ENCODE measurements at places on chromosomes 4 and X.
A peak's percentile ranks its signal among the peaks of the same experiment; 100 is the strongest.

GRCh38 chr4:41232406-41232805, 18.1 kb upstream of the APBB2 start:
- DNase-seq: no peak

GRCh38 chr4:42865572-42866189, 26.8 kb upstream of the GRXCR1 start:
- DNase-seq: peak; percentile 36

DNA sequence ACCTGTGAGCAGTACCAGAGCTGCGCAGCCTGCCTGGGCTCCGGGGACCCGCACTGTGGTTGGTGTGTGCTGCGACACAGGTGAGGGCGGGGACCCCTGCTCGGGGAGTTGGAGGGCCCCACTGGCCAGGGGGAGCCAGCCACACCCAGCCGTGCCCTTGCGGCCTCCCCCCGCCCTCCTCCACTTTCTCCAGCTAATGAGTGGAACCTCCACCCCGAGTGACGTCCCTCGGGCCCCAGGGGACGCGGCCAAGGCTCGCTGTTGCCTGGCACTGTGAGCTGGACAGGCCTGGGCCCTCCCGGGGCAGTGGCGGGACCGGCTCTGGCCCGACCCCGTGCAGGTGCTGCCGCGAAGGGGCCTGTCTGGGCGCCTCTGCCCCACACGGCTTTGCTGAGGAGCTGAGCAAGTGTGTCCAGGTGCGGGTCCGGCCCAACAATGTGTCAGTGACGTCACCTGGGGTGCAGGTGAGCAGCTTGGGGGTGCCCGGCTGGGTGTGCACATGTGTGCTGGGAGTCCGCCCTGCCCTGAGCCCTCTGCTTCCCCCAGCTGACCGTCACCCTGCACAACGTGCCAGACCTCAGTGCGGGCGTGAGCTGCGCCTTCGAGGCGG, 5.6 kb downstream of the PLXNA3 start:
- DNase-seq: no peak

DNA sequence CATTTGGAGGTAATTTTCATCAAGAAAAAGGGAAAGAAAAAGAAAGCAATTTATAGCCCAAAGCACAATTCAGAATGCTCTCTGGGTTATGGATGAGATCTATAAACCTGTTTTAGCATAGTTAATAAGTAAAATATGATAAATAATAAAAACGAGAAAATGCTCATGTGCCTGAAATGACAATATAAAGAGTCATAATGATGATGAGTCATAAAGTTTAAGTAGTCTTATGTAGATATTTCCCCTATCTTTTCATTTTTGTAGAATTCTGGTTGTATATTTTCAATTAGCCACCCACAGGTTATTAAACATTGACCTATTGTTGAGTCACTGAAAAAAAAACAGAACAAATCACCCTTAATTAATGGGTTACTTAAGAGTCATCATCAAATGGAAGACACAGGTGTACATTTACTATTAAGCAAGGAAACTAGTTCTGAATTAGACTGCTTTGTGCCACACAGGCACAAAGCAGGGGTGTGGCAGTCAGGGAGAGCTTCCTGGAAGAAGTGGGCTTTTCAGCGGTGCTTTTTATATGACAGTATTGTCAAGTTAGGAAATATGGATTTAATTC, 29.3 kb downstream of the BEND4 start:
- no peak for DNase-seq

DNA sequence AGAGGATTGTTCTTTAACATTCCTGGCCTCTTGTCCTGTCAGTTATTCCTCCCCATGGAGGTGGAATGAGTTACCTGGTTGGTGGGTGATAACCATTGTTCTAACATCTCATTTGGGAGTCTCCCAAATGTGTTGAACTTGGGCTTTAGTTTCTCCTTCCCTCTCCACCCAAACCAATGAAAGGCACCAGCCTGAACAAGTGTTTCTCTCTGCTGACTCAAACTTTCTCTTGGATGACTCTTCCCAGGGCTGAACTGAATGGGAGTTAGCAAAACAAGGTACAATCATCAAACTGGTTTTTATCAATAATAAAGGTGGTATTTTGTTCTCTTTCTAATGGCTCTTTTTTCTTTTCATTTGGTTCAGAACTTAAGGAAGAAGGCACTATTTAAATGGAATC, 2.7 kb downstream of the DYNLT3 start:
- DNase-seq: no peak

- DNase-seq: no peak
Observed at GRCh38 chrX:11296051-11296450, 2.8 kb downstream of the AMELX start.

GRCh38 chr4:148248824-148249223, 193.4 kb downstream of the NR3C2 start:
- DNase-seq: no peak

GRCh38 chr4:71609167-71609566, 174.7 kb downstream of the GC start:
- no peak for DNase-seq

- DNase-seq: no peak
Observed at GRCh38 chr4:24475756-24476155, 108.6 kb downstream of the DHX15 start.

DNA sequence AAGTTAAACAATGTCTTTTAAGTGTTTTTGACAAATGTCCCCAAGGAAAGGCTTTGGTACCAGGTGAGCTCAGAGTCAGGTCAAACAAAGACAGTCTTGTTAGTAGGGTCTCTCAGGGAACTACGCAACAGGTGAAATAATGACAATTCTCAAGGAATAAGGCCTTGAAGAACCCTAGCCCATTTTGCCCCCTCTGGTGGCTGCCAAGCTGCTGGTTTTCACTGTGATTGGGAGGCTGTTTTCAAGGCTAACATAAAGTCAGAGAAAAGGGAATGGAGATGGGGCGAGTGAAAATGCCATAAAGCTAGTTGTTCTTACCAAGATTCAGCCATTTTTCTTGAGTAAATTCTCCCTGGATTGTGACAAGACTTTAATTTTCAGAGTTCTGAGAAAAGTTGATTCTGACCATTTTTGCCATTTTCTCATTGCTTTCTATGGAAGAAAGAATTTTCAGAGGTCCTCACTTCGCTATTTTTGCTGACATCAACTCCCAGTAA, 58.7 kb downstream of the RWDD4 start:
- DNase-seq: no peak

DNA sequence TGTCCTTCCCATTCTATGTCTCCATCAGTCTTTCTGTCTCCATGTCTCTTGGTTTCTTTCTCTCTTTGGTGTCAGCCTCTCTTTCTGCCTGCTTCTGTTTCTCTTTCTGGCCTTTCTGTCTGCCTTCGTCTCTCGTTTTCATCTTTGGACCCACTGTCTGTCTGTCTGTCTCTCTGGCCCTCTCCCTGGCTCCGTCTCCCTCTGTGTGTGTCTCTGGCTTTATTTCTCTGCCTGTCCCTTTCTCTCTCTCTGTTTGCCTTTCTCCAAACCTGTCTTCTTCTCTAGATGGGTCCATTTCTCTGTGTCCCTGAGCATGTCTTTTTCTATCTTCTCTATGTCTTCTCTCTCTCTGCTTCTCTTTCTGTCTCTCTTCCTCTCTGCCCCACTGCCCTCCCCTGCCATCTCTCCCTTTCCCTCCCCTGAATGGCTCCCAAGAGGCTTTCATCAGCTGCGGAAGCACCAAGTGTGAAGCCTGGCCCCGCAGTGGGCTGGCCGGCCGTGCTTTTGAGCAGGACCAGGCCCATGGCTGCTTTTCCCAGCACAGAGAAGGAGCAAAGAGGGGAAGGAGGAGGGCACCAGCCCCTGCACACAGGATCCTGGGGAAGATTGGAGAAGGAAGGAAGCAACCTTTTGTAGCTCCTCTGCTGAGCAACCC, 57.4 kb downstream of the PJA1 start:
- DNase-seq: no peak

DNA sequence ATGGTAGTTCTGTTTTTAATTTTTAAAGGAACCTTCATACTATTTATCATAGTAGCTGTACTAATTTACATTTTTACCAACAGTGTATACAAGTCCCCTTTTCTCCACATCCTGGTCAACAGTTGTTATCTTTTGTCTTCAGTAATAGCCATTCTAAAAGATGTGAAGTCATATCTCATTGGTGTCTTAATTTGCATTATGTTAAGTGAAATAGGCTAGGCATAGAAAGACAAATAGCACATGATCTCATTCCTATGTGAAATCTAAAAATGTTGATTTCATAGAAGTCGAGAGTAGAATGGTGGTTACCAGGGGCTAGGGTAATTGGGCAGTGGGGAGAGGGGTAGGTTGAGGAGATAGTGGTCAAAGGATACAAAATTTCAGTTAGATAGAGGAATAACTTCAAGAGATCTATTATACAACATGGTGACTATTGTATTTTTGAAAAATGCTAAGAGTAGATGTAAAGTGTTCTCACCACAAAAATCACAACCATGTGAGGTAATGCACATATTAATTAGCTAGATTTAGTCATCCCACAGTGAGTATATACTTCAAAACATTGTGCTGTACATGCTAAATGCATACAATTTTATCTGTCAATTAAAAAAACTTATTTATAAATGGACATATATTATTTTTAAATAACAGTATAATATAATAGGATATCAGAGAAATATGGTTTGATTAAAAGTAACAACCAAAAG, 58.9 kb downstream of the DIAPH2 start:
- no peak for DNase-seq

GRCh38 chrX:17183566-17183965, 191.4 kb upstream of the NHS start:
- DNase-seq: no peak

DNA sequence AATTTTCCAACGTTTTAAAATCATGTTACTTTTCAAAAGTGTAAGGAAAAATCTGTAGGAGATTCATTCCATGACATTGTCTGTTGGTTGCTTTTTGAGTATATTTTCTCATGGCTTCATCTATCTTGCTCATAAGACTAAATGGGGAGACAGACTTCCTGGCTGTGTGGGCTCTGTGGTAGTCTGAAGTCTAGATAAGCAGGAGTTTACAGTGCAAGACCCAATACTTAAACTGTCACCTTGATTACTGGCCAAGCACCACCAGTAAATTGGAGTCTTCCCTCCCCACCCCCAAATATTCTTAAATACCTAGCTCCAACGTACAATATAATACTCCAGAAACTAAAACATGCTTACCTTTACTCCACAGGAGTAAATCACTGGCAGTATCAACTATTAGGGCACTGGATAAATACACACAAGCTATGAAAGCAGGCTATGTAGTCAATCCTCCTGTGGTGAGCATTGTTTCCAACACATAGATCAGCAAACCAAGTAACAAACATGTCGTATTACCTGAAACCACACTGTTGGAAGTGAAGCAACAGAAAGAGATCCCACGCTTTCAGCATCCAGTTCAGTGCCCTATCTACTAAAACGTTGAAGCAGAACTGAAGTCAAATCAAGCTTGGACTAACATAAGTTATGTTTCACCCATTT, 6.2 kb downstream of the HNRNPD start:
- no peak for DNase-seq

DNA sequence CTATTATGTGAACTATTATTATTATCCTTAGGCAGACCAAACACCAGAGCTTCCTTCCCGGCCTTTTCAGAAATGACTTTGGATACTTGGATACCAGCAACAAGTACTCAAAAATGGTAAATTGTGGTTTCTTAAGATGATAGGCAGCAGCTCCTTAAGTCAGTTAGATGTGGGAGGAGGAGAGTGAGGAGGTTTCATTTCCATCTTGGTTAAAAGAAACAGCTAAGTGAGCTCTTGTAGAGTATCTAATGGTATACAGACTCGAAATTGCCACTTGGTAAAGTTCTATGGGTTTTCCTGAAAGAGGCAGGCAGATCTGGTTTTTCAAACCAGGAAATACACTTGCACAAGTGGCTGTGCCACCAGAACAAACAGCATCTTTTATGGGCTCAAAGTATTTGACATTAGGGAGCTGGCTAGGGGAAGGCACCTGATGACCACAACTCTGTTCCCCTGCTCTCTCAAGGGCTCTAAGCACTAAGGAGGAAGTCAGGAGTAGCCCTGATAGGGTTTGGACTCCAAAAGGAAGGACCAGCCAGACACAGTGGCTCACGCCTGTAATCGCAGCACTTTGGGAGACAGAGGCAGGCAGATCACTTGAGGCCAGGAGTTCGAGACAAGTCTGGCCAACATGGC, 130.9 kb downstream of the TMEM164 start:
- DNase-seq: no peak

GRCh38 chrX:121114691-121115090, 67.3 kb downstream of the GLUD2 start:
- no peak for DNase-seq

DNA sequence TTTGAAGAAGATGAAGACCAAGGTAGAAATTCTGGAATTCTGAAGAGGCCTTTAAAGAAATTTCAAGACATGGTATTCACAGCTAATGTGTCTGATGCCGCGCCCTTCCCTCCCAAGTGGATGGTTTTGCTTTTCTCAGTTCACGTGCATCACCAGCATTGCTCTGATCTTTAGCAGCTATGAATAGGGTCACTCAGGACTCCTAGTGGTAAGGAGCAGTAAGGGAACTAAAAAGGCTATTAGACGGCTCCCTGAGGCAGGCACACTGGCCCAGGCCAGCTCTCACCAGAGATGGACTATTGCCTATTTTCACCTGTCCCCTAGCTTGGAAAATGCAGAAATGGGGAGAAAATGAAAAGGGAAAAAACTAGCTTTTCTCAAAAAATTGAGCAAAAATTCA, 447.5 kb upstream of the RASGEF1B start:
- no peak for DNase-seq

DNA sequence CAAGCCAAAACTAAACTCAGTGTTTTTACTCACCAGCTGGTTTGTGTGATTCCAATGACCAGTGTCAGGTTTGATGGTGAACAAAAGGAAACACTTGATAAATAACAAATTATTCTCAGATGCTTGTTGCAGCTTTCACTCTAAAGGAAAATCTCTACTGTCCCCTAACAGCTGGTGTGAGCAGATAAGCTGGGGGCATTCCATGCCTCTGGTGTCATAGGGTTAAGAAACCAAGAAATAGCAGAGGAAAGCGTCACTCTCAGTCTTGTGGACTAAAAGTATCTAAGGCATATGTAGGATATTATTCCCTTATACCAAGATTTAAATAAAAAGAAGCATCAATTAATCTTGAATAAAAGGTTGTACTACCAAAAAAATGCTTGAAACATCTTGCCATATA, 24.3 kb downstream of the TRPC5 start:
- no peak for DNase-seq

DNA sequence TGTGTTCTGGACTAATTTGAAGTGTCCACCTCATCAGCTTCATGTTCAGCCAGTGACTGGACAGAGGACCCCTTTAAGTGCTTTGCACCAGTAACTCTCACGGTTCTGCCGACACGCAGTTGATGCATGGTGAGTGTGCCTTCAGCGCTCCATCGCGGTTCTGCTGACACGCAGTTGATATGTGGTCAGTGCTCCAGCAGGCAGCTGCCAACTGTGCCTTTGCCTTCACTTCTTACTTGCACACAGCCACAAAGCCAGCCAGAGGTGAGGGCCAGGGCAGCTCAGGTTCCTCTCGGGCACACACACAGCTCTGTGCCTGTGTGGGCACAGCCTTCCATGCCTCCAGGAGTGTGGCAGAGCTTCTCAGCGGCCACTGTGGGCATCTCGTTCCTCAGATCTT, 12.4 kb downstream of the NKX1-1 start:
- no peak for DNase-seq

DNA sequence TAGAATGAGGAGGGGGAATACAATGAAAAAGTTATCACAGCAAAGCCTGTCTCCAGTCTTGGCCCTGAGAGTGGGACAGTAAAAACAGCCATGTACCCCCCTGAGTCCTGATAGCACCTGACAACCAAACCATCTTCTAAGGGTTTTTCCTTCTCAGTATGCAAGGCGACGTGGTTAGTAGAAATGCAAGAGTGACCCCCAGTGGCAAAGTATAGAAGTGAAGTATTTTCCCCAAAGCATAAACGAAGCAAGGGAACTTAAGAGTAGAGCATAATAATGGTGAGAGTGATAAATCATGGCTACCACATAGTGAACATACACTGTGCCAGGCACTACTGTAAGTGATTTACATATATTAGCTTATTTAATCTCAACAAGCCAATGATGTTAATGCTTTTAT, 52.8 kb downstream of the FAM47C start:
- no peak for DNase-seq

All from progenitor cell of endocrine pancreas (in vitro differentiated cells).